ENCODE measurements at places on chromosomes 3 and 15.

DNA sequence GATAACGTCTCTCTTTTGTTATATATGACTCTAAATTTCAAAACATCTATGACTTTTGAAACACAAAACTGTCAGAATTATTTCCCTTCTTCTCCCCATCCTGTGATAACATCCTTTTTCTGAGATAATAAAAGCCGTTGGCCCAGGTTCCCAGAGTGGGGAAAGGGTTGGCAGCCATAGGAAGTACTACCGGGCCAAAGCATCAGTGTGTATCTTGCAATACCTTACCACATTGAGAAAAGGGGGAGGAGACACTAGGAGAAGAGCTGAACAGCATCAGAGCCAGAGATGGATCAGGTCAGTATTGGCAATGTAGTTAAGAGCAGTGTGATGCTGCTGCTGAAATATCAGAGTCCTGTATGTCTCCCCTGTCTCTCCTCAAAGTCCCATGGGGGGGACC, 210.0 kb upstream of the PROK2 start:
- no peak for DNase-seq

- no peak for DNase-seq
Observed at GRCh38 chr3:81829937-81830336, 68.5 kb upstream of the GBE1 start.

DNA sequence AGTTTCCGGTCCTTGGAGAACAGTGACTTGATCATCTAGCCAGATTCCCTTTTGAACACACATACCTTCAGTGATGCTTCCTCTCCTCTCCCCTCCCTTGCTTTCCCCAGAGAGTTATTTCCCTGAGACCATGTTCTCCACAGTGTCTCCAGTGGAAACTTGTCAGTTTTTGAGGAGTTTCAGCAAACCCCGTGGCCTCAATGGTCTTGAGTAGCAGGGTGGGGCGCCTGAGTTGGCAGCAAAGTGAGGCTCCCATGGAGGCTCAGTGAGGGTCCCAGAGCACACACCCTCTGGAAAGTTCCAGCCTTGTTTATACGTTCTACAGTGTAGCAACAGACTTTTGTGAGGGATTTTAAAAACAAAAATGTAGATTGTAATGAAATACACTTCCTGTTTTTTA, 135.1 kb downstream of the LRRC28 start:
- no peak for DNase-seq

DNA sequence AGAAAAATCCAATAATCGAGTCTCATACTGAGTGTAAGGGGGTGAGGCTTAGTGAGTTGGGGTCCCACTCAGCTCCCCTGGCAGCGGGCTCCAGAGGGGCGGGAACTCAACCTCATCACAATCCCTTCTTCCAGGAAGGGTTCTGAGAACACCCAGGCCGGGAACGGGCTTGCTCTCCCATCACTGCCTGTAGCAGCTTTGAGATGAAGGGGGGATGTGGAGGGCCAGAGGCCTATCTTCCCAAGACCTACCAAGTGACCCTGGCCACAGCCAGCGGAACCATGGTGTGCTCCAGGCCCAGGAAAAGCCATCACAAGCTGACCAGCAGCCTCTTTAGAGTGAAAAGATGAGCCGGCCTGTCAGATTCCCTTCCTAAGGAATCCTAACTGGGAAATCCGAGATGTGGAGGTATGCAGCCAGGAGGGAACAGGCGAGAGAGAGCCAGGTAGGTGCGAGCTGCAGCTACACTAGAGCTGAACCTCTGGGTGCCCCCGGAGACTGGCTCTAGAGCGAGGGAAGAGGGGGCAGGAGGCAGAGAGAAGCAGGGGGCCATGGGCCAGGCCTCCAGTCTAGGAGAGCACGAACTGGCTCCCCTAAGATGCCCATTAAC, 18.5 kb downstream of the GRAMD2A start:
- no peak for DNase-seq

DNA sequence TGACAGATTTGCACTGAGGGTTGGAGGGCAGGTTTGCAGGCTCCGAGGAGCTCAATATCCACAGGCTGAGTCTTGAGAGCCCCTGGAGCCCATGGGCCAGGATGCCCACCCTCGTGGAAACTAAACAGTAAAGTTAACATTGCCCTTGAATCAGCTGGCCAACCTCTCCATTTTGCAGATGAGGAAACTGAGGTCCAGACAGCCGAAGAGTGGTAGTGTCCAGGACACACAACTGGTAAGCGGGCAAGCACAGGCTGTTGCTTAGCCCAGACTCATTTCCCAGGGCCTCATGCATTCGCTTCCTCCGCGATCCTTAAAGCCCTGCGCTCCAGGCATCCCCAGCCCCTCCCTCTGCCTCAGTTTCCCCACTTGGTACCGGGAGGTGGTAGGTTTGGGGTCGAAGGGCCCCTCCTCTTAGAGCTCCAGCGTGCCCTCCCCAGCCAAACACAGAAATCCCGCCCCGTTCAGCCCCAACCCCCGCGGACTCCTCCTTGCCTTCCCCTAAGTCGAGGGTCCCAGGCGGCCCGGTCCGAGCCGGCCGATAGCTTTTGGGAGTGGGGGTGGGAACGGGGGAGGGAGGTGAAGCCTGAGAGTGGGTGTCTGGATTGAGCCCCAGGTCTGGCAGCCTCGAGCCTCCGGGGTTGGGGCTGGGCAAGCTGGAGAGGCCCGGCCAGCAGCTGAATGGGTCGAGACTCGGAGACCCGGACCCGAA, 3.5 kb downstream of the PTH1R start:
- DNase-seq = no peak

DNA sequence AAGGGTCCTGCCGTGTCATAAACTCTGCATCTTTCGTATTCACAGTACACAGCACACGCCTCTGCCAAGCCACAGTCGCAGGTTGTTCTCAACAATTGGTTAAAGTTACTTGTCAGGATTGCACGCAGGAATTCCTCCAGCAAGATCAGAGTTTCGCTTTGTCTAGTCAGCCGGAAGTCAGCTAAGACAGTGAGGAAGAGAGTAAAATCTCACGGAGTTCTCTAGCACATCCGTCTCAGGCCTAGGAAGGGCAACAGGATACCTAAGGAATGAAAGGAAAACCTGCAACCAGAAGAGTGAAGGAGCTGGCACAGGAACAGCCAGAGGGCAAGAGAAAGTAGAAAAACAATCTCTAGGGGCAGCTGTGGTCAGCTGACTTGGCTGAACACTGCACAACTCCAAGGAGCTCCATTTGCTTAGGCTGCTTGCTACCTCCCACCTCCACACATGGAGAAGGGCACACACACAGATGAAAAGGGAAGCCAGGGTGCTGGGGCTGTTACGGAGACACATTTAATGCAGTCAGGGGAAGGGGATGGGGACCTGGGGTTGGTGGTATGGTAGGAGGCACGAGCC, 23.7 kb downstream of the RORA start:
- DNase-seq = no peak

DNA sequence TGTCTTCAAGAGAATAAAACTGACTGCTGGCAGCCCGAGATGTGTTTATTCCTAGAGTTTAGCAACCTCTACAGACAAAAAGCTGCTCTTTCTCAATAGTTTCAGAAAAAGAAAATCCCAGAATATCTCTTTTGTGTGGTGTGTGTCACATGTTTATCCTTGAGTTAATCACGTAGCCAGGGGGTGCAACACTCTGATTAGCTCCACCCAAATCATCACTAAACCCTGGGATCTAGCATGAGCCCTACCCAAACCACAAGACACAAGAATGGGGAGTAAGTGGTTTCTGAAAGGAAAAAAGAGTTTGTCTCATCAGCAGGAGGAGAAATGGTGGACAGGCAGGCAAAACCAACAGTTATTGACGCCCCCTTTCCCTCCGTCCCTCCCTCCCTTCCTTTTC, 78.5 kb upstream of the AGBL1 start:
- DNase-seq = no peak

DNA sequence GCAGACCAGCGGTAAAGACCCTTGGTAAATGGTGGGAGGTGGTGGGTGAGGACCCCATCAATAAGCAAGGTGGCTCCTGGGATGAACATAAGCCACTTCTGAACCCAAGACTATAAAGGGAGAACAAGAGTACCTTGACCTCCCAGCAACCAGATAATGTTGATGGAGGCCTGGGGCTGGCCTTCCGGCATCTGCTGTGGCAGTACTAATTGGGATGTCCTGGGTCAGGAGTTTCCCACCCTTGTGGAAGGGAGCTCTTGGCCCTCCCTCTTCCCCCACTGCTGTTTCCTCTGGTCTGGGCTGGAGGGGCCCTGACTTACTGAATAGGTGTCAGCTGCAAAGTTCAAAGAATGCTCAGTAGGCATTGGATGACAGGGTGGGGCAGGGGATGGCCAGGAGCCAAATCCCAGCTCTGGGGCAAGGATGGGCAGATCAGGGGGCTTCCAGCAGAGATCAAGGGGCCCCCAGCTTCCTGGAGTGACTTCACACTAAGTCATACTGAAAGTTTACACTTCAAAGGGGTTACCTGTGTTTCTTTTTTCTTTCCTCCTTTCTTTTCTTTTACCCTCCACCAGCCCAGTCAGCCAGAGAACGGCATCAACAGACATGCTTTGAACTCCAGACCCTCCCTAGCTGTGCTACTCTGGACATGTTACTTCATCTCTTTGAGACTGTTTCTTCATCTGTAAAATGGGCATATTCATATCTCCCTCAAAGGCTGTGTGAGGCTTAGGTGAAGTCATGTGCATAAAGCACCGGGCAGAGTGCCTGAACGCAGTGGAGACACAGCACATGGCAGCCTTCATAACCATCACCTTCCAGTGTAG, 1.5 kb downstream of the RBP1 start:
- DNase-seq = no peak

GRCh38 chr15:34889476-34889875, 80.1 kb downstream of the AQR start:
- DNase-seq = peak; percentile 14

- no peak for DNase-seq
Observed at GRCh38 chr3:116247605-116248004, 197.7 kb downstream of the LSAMP start.

DNA sequence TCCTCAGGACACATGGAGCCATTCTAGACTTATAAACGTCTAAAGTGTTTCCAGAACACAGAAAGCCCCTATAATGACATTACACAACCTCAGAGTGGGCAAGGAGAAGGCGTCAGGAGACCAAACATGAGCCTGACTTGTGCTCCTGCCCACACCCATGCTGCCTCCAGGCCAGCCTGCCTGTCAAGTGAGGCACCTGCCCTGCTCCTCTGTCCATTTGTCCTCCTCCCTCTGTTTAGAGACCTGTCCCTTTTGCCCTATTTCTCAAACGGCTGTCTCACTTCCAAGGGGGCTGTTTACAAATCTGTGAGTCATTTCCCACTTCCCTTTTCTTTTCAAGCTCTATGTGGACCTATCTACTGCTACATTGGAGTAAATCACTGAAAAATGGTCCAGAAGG, 21.0 kb downstream of the ZDHHC3 start:
- peak; percentile 64 for DNase-seq

- DNase-seq = peak; percentile 99
Observed at GRCh38 chr3:111803123-111803593, 55.9 kb upstream of the PHLDB2 start.

- no peak for DNase-seq
Observed at GRCh38 chr3:50524746-50525145, 21.3 kb upstream of the CACNA2D2 start.

GRCh38 chr3:113495035-113495434, 19.9 kb downstream of the SPICE1 start:
- peak; percentile 53 for DNase-seq

DNA sequence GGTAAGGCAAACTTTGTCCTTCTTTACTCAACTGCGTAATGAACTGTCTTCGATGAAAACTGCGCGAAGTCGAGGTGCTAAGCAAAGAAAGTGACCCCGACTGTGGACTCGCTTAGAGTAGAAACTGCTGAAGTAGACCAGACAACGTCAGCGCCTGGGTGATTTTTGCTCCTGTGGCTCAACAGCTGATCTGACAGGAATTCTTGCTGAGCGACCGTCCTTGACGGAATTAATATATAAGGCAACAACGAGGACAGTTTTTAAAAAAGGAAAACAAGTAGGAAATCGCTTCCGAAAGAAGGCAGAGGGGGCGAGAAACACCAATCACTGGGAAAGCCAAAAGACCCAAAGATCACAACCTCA, 541 bp downstream of the RPS27L start:
- peak; percentile 54 for DNase-seq

GRCh38 chr15:99141943-99142342, 37.1 kb downstream of the SYNM start:
- no peak for DNase-seq

- DNase-seq = no peak
Observed at GRCh38 chr3:53123510-53123909, 6.7 kb downstream of the RFT1 start.

DNA sequence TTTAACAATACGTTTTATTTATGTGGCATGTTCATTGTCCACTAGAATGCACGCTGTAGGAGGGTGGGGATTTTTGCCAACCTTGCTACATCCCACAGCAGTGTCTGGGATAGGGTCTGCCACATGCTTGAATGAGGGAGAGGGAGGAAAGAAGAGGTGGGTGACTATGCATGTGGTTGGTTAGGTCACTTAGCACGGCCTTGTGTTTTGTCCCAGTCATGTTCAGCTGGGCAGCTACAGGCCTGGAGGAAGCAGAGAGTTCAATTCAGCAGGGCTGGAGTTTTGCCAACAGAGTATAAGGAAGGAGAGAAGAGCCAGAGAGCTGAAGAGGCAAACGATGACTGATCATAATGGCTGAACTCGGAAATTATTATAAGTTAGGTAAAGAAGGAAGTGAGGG, 268.4 kb upstream of the NSMCE3 start:
- DNase-seq = peak; percentile 8

DNA sequence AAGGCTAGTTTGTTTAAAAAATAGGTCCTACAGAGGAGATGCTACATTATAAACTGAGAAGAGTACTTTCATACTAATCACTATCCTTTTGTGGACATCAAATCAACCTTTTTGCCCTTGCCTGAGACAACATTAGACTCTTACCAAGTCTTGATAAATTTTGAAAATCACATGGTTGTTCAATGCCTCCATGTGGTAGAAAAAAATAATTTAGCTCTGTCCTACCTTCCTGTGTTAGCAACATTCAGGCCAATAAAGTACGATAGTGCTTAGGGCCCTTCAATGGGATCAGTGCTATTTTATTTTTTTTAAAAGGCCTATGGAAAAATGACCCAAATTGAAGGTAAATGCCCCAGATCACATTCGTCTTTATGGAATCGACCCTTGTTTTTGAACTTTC, 5.0 kb upstream of the UBE2E1 start:
- DNase-seq = peak; percentile 56

GRCh38 chr15:89136818-89137772, 48.8 kb downstream of the ABHD2 start:
- DNase-seq = no peak

GRCh38 chr3:132669256-132669777, 9.2 kb downstream of the UBA5 start:
- peak; percentile 12 for DNase-seq
